NCI-H510A treated with DMSO at 0.1 percent for 48 hours (cell line): ENCODE measurements at places on chromosomes 6 and 20.
A peak's percentile ranks its signal among the peaks of the same experiment; 100 is the strongest.

DNA sequence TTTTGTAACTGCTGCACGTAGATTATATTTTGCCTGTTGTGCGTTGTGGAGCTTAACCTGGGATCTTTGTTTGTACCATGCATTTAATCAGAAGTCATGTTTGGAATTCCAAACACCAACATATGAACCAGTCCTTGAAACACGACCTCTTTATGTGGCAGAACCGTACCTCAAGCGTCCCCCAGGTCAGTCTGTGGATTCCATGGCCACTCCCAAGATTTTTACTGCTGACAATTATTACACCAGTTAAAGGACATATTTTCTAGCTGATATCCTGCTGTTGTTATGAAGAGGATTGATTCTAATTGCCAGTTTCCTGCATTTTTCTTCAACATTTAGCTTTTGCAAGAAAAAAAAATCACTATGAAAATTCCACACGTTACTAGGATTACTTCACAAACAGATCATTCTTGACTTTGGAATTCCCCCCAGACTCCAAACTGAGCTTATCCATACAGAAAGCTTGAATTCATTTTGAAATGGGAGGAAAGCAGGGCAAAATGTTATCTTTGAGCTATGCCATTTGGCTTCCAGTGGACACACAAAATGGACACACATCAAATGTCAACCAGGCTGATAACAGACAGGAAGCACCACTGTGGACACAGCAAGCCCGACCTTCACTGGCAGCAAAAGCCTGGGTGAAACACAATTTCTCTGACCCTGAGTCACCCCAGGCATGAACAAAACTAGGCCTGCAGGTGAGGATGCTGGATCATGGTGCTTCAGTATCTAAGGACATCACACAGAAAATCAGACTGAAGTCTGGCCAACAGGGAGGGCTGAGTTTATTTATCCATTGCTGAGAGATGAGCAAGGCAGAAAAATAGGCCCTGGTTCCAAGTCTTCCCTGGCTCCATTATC lies 542.9 kb upstream of the JAG1 start:
- DNase-seq: no peak

- no peak for DNase-seq
Observed at GRCh38 chr6:52509281-52510212, 67.3 kb downstream of the TRAM2 start.

GRCh38 chr6:64335195-64335594 lies 699.6 kb downstream of the PHF3 start:
- no peak for DNase-seq

DNA sequence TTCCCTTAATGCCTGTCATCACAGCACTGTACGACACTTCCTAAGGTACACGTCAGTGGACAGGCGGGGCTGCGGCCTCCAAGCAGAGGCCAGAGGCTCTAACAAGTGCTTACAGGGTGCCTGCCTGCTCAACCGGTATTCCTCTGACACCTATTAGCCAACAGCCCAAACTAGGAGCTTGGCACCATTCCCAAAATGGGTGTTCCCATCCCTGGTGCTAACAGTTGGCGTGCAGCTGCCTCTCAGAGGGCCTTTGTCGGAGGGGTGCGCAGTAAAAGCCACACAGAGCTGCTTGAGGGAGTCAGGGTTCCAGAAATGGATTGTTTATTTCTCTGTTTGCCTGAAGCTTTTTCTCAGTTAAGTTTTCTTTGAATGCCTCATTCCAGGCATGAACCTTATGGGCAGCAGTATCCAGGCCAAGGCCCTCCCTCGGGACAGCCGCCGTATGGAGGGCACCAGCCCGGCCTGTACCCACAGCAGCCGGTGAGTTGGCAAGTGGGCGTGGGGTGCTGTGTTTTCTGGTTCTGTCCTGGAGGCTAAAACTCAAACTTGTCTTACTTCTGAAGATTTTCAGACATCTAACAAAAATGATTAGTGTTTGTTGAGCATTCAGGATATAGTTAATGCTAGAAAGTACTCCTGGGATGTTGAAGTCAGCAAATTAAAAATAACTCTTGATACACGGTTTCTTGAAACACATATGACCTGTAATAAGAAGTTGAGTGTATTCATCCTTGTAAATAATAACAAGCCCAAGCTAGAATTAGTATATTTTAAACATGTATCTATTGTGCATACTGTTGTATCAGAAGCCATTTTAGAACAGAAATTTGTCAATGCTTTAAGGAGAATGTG lies 124.7 kb downstream of the TMEM242 start:
- DNase-seq: peak; percentile 93

DNA sequence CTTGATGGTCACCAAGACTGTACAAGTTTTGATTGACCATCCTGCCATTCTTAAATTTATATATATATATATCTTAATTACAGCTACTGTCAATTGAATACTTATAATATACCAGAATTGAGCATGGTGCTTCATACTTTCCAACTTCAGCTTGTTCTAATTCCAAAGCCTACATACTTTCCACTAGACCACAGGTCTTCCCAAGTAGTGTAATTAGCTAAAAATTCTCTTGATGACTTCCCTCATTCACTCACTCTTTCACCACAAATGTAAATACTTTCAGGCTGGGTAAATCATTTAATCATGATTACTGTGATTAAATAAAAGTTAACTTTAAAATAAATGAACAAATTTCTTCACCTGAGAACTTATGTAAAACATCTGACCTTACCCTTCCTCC lies 3.4 kb downstream of the ASF1A start:
- no peak for DNase-seq

GRCh38 chr20:6533761-6534479 lies 233.6 kb upstream of the BMP2 start:
- DNase-seq: peak; percentile 60

DNA sequence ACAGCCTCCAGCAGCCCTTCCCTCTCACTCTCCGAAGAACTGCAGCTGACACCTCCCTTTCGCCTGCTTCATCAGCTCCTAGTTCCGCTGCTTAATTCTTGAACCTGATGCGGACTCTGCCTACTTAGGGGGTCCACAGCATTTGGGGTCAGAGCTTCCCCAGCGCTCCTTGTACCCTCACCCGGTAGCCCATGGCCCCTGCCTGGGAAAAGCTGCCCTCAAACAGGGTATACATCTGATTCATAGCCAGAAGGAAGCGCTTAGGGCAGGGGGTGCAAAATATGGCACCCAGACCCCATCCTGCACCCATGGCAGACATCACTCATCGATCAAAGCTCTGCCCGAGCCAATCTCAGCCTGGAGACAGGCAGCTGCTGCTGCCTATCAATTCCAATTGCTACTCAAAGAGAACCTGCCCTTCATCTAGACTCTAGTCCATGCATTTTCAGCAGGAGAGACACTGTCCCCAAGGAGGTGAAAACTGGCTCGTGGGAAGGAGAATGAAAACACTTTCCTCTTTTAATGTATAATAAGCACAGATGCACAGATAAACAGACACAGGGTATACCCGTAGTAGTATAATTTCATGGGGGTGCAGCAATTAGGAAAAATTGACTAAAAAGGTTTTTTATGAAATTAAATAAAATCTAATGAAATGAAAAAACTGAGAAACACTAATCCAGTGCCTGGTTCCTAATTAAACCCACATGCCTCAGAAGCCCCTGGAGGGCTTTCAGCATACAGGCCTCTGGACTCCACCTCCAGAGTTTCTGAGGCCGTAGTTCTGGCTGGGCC lies 194.8 kb downstream of the PREX1 start:
- DNase-seq: no peak

DNA sequence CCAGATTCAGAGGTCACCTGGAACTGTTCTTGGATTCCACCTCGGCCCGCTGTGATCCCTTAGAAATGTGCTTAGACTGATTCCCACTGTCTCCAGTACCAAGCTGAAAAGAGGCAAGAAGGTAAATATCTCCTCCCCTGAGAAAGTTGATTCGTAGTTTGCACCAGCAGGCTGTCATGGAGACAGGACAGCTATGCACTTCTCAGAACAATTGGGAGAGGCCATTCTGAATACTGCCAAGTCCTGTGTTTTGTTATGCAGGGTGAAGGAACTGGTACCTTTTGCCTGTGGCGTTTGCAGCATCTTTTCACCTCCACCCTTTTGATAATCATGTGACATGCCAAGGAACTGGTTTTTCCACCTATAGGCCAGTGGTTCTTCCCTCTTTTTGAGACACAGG lies 58.2 kb upstream of the RNGTT start:
- no peak for DNase-seq

DNA sequence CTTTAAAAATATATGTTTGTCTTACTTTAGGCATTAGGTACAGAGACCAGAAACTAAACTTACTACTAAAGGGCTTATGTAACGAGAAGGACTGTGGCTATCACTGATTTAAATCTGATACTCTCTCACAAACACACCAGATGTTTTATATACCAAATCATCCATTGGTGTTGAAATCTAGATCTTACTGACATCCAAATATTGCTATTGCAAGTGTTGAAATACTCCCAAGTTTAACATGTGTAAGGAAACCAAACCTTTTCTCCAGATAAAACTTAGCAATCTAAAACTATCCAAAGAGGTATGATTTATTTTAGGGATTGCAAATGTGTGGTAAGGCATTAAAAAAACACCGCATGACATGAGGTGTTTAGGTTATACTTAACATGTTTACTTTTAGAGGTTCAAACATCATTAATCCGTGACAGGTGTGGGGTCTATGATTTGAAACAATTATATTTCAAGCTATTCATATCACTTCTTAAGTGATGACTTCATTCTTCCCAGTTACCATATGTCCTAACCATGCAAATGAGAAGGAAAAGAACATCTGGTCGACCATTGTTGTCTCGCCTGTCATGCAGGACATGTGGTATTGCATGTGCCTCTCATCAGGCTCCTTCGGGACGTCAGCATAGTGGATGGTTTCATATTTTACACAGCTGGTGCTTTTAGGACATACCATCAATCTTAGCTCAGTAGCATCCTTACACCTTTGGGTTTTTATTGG lies 168.3 kb upstream of the SPACA1 start:
- DNase-seq: no peak

GRCh38 chr20:38227420-38228360 lies 32.8 kb downstream of the KIAA1755 start:
- no peak for DNase-seq

DNA sequence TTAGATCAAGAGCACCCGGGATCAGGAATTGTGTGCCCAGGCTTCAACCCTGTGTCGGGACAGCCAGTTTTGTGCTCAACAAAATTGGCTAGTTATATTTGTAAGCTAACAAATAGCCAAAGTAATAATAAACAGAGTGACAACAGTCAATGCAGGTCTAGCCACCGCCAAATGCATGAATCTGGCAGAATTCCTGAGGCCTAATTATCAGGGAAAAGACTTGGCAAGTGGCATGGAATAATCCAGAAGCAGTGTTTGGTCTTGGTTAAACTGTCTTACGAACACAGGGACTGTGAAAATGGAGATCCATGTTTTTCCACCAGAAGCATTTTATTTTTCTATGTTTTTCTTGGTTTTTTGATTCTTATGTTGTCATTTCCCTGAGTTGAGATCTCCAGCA lies 268.8 kb downstream of the ZNF217 start:
- no peak for DNase-seq

DNA sequence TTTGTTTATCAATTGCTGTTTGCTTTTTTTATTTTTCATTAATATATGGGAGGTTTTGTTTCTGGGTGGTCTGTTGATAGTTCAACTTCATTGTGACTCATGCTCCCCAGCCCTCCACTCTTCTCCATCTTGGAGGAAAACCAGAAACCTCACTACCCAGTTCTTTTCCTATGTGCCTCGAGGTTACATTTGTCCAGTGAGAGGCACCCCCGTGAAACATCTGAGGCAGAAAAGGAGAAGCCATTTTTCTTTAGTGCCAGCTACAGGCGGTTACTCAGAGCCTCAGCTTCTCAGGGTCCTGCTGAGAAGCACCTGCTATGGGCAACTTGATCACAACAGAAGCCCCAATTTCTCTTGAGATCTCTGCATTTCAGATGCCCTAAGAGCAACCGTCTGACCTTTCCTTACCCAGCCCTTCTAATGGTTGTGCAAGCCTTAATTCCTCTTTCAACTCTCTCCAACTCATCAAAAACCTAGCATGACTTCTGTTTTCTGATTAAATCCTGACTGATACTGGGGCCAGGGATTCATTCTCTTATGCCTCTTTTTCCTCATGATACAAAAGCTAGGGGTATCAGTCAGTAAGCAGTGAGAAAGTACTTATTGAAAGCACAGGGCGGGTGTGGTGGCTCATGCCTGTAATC lies 144.6 kb downstream of the ELOVL4 start:
- DNase-seq: no peak

- no peak for DNase-seq
Observed at GRCh38 chr6:148164645-148165044, 178.0 kb upstream of the SASH1 start.

DNA sequence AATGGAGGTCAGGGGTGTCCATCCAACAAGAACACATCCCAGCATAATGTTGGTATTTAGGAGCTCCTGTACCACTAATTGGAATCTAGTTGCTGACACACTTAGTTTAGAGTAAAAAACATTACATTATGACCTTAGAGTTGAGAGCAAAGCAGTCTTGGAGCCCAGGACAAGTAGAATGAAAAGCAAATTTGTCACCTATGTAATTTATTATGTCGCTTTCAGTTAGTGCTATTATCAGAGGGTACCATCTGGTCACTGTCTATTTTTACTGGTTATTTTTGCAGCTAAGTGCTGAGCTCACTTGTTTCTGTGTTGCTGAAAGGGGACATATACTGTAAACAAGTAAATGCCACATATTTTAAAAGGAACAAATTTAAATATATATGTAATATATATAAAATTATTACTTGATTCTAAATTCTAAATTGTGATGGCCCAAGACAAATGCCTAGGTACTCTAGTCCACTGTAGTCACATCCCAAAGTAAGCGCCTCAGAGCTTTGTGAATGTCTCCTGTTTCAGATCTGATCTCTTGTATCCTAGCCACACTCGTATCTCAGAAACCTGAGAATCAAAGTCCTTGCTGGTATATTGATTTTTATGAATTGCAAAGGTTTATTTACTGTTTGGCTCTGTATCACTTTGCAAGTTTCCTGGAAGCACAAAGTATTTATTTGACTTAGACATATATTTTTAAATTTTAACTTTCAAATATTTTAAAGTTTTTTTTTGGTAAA lies 148.6 kb upstream of the MAN1A1 start:
- peak; percentile 36 for DNase-seq
